MM.1S (cell line): ENCODE measurements at places on chromosomes 7 and 10.

GRCh38 chr7:84924353-84924752, 262.5 kb downstream of the SEMA3D start:
- no peak for DNase-seq

DNA sequence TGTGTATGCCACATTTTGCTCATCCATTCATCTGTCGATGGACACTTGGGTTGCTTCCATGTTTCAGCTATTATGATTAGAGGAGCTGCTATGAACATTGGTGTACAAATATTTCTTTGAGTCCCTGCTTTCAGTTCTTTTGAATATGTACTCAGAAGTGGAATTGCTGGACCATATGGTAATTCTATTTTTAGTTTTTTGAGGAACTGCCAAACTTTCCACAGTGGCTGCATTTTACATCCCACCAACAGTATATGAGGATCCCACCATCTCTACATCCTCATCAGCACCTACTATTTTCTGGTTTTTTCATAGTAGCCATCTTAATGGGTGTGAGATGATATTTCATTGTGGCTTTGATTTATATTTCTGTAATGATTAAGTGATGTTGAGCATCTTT, 44.7 kb upstream of the ZMIZ2 start:
- no peak for DNase-seq

DNA sequence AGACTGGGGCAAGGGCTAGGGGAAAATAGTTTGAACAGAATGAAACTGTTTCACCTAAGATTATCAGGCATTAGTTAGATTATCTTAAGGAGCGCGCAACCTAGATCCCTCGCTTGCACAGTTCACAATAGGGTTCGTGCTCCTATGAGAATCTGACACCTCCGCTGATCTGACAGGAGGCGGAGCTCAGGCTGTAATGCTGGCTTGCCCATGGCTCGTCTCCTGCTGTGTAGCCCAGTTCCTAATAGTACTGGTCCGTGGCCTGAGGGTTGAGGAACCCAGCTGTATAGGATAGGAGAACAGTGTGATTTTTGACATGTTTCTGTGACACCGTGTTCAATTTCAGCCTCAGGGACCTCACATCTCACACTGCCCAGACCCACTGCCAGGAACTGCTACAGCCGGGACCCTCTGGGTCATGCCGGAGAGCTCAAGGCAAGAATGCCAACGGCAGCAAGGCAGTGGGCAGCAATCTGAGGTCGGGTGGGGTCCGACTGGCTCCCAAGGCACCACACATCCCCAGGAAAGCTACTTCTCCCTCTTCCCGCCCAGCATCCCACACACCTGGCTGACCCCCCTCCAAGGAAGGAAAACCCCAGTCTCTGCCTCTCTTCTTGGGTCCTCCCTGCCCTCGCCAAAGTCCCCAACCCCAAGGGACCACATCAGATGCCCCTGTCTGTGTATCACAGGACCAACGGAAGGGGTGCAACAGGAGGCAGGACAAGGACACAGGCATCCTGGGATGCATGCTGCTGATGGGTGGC, 31.7 kb downstream of the CAMK2B start:
- DNase-seq, result no peak

- DNase-seq, result no peak
These were observed 63.9 kb downstream of the GFRA1 start for GRCh38 chr10:116208956-116209567.

- no peak for DNase-seq
These were observed 14.7 kb upstream of the SAMD8 start for GRCh38 chr10:75096749-75097148.

DNA sequence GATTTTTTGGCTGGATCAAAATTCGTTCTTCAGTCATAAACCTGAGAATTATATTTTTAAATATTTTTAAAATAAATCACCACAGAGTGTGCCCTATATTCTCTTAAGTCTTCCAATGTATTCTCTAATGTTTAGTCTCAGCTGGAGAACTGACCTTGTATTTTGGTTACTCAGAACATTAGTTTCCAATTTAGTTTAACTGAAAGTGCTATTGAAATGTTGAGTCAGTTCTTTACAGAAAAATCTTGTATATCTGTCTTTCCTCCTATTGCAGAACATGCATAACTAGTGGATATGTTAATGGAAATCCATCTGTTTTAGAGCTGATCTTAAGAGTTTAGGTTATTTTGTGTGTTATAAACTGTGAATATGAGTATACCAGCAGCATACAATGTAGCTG, 422.7 kb upstream of the IGFBP3 start:
- no peak for DNase-seq

DNA sequence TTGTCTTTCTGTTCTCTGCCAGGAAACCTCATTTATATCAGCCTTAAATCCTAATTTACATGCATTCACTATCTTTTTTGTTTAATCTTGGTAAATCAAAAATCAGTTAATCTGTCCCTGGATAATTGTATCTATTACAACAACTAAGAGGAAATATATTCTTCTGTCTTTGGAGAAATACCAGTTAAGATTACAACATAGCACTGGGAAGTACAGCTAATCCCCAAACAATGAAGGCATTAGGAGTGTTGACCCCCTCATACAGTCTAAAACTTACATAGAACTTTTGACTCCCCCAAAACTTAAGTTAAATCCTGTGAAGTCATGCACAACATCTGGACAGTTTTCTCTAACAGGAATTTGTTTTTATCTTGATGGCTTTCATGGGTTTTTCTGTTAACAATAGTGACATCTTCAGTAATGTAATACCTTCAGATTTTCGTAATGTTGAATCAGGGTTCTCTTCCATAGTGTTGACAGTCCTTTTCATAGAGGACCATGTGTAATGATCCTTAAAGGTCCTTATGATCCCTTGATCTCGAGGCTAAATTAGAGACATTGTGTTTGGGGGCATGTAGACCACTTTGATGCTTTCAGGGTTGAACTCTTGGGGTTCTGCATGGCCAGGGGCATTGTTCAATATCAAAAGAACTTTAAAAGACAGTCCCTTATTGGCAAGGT, 24.1 kb upstream of the ABCC2 start:
- DNase-seq, result no peak

GRCh38 chr10:31101123-31101522, 69.5 kb upstream of the ZNF438 start:
- DNase-seq, result no peak
